ENCODE measurements at places on chromosomes 11 and 22.

DNA sequence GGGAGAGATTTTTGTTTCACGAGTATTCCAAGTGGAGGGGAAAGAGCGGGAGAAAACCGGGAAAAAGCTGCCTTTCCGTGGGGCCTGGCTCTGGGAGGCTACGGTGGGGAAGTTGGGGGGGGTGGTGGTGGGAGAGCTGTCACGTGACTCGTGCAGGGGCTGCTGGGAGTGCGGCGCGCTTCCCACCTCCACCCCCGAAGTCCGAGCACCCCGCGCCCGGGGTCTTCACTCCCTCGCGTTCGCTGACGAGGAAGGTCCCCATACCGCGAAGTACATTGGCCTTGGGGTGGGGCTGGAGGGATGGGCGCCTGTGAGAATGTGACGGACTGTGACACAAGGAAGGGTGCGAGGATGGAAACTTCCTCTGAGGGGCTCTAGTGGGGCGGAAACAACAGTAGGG lies at the start of gene TEX12:
TEX12 (plus strand) TSS at position 228 of the 400 bp plus-strand sequence. CDS start 1,897 bp downstream, outside the sequence.
- DNase-seq = no peak

DNA sequence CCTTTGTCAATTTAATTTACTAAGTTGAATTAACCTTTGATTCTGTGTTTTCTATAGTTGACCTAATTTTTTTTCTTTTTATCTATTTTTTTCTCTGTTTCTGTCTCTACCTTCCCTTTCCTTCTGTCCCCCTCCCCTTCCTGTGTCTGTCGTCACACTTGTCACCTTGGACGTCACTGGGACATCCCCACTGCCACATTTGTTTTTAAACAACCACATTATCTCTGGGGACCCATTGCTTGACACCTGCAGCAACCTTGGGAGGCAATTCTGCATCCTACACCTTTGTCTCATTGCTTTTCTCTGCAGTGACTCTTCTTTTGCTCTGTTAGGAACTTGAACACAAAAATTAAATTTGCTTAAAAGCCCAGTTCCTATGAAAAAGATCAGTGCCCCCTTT lies 51.8 kb upstream of the TTC12 start:
- DNase-seq = no peak

DNA sequence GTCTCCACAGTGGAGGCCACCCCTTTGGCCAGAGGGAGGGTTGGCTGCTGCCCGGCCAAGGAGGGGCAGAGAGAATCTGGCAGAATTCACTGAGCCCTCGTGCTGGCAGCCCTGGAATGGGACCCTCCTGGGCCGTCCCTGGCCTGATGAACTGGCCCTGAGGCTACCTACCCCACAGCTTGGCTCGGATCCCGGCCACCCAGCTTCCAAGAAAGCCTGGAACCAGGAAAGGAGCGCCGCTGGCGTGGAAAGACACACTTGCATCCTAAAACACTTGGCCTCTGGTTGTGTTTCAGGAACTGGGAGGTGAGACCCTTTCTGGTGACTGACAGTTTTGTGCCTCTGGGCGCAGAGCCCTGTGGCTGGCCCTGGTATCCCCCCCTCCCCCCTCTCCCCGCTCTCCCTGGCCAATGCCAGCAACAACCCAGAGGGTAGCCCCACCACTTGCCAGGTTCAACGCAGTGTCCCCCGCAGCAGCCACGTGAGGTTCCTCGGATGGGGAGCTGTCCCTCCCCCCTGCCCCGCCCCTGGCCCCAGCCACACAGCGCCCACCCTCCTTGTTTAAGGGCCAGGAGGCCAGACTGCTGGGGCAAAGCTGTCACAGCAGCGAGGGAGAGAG lies 693 bp downstream of the NFAM1 start:
- no peak for DNase-seq

GRCh38 chr11:74593463-74593862 lies 1.1 kb downstream of the POLD3 start:
- DNase-seq = no peak

DNA sequence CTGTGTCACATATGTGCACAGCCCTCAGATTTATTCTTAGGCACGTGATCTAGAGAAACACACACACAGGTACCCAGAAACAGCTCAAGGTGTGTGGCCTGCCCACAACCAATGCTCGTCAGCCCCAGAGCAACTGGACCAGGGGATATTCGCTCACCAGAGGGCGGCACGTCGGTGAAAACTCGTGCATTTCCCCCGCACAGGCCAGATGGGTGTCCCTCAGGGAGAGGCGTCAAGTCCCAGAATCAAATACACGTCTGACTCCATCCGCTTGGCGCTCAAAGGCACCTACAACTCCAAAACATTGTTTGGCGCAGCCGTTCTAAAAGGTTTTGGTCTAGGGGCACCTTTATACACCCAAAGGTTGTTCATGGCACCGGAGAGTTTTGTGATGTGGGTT lies 429.0 kb downstream of the BRD1 start:
- no peak for DNase-seq

DNA sequence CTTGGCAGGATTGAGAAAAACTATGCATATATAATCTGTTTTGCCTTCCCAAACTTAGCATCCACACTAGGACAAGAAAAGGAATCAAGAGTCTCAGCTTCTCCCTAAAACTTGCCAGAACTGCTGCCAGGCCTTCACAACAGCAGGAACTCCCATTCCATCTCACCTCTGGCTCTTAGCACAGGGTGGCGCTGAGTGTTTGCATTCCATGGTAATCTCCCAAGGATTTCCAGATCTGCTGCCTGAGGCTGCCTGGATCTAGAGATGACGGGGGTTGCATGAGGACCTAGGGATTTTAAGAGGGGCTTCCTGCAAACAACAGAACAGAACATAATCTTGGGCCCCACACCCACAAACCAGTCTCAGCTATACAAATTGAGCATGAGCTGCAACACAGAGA lies 87.1 kb upstream of the OPCML start:
- DNase-seq = no peak

DNA sequence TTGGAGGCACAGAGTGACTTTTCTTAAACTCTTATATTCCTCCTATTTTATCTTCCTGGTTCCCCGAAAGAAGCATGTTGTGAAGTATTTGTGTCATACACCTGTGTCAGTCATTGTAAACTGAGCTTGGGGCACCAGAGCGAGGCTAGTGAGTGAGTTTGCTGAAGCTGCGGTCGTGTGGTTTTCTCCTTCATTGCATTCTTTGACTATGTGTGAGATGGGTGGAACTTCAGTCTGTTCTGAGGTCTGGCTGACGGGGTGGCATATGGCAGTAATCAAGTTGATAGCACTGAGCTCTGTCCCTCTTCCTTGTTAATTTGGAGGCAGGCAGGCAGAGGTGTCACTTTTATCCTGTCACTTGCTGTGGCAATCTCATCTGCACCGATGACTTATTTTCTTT lies 4.2 kb downstream of the VPS26B start:
- DNase-seq = no peak

- DNase-seq = no peak
These were observed 353.9 kb upstream of the TENM4 start for GRCh38 chr11:79794484-79795393.
